ENCODE measurements at places on chromosomes 6 and 20.
A peak's percentile ranks its signal among the peaks of the same experiment; 100 is the strongest.

DNA sequence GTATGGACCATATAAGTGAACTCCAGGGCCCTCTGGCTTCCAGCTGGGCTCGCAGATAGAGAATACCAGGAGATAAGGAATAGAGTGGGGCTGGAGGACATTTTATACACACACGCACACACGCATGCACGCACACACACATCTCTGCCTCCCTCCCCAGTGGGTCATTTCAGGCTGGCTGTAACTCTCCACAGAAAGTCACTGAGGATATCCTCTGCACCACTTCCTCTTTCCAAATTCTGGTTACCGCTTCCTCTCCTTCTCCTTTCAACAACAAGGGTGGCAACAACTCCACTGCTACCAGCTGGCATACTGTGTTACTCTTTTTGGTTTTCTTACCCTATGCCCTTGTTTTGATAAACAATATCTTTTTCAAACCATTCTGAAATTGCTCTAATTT lies 280.2 kb downstream of the COL12A1 start:
- DNase-seq: no peak

GRCh38 chr20:3405696-3406358 lies 1.6 kb downstream of the DNAAF9 start:
- DNase-seq: no peak

- no peak for DNase-seq
These were observed 3.9 kb downstream of the SPEF1 start for GRCh38 chr20:3777381-3777715.

- no peak for DNase-seq
These were observed 22.9 kb upstream of the PLEKHG1 start for GRCh38 chr6:150576651-150577226.

DNA sequence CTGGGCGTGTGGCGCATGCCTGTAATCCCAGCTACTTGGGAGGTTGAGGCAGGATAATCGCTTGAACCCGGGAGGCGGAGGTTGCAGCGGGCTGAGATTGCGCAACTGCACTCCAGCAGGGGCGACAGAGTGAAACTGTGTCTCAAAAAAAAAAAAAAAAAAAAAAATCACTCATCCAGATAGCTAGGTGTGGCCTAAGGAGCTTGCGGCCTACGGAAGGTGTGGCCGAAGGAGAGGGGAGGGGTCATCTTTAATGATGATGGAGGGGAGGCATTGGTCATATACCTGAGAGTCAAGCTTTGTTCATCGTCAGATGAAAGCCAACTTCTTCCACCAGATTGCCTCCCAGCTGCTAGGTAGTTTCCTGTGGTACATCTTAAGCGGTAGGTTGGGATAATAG lies 801 bp upstream of the PPARD start:
- DNase-seq: no peak

- DNase-seq: peak; percentile 44
These were observed 822 bp downstream of the ELOVL4 start for GRCh38 chr6:79946272-79947190.

DNA sequence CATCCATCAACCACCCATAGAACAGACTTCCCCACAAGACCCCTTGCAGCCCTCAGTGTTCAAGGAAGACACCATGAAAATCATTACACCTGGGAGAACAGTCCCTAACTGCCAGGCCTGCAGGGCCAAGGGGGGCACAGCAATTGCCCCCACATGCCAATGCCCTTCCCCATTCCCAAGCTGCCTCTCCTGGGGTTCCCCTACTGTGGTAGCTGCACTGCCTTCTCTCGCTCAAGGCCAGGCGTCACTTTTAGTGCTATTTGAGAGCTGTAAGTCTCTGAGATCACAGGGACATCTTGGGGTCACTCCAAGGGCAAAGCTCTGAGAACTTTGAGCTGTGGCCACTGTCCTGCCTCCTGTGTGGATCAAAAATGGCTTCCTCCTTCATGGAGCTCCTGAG lies 6.0 kb upstream of the ACSS1 start:
- DNase-seq: no peak
